ENCODE measurements at places on chromosomes 12 and 14.

DNA sequence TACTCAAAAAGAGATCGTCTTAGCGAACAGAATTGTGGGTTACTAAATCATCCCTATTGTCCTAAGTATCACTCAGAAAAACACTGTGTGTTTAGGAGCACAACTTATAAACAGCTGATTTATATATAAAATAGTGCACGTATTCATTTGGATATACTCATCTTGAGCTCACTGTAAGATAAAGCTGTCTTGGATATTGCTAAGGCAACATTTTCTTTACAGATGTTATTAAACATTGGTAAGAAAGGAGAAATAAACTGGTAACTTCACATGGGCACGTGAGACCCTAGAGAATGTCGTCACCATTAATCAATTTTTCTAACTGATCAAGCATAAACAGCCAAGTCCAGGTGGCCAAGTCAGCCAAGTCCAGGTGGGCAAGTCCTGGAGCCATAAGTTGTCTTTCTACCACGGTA lies 1.7 kb downstream of the PAWR start:
- DNase-seq, result no peak

DNA sequence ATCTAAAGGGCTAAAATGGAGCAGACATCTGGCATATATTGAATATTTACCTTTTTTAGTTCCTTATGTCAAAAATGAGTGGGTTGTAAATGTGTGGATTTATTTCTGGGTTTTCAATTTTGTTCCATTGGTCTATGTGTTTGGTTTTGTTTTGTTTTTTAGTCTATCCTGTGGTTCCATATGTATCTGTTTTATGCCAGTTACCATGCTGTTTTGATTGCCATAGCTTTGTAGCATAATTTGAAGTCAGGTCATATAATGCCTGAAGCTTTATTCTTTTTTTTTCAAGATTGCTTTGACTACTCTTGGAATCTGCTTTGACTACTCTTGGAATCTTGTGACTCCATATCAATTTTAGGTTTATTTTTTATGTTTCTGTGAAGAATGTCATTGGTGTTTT lies 133.2 kb downstream of the MIPOL1 start:
- DNase-seq, result no peak

DNA sequence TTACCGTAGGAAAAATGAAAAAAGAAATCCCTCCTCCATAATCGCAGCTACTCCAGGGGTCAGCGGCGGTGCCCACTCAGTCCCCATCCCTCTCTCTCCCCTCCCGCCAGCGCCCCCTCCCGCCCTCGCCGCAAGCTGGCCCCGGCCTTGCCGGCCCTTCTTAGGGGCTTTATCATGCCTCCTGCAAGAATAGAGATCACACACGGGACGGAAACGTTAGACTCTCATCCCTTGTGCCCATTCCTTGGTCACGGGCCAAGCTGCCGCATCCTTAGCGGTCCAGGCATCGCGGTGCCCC lies 692 bp upstream of the COX14 start:
- no peak for DNase-seq

- DNase-seq, result no peak
These were observed 113.3 kb downstream of the FOXN3 start for GRCh38 chr14:89303456-89304435.

GRCh38 chr12:95164656-95165055 lies 52.6 kb downstream of the FGD6 start:
- DNase-seq, result no peak

GRCh38 chr14:62528296-62528695 lies 517.0 kb downstream of the KCNH5 start:
- DNase-seq, result no peak

- no peak for DNase-seq
These were observed 182.2 kb downstream of the CCDC59 start for GRCh38 chr12:82176026-82176425.

- peak; percentile 62 for DNase-seq
These were observed 139.3 kb upstream of the ARHGAP5 start for GRCh38 chr14:31937730-31938346.

DNA sequence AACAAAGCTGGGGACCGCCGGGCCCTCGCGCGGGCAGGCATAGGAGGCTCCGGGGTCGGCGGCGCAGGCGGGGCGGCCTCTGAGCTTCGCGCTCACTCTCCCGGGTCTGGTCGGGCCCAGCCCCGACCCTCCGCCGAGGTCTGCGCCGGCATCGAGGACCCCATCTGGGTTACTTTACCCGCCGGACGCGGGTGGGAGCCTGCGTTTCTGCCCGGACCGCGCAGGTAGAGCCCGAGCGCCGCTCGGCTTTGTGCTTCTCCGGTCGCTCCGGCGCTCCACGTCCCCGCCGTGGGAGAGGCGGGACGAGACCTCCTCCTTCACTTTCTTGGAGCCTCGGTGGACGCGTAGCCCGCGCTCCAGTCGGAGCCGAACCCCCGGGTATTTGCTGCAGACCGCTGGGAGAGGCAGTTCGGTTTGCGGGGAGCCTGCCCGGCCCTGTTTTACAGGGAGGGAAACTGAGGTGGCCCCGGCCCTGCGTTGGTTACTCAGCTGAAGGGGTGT lies 63.2 kb downstream of the FBXL14 start:
- DNase-seq, result no peak

GRCh38 chr12:108799401-108800243 lies 57.8 kb downstream of the SSH1 start:
- no peak for DNase-seq

DNA sequence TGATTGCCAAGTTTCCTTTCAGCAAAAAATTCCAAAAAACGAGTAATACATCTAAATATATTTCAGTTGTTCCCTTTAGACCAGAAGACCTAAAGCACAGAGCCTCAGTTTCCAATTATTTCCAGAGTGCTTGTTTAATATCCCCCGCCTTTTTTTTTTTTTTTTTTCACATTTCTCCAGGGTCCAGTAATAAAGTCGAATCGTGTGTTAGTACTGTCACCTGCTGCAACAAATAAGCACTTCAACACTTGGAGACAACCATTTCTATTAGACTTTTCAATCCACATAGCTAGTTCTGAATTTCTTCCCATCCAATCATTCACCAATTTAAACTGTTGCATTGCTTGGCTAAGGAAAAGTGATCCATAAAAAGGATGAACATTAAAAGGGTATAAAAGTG lies 13.6 kb downstream of the PDE6H start:
- DNase-seq, result no peak

DNA sequence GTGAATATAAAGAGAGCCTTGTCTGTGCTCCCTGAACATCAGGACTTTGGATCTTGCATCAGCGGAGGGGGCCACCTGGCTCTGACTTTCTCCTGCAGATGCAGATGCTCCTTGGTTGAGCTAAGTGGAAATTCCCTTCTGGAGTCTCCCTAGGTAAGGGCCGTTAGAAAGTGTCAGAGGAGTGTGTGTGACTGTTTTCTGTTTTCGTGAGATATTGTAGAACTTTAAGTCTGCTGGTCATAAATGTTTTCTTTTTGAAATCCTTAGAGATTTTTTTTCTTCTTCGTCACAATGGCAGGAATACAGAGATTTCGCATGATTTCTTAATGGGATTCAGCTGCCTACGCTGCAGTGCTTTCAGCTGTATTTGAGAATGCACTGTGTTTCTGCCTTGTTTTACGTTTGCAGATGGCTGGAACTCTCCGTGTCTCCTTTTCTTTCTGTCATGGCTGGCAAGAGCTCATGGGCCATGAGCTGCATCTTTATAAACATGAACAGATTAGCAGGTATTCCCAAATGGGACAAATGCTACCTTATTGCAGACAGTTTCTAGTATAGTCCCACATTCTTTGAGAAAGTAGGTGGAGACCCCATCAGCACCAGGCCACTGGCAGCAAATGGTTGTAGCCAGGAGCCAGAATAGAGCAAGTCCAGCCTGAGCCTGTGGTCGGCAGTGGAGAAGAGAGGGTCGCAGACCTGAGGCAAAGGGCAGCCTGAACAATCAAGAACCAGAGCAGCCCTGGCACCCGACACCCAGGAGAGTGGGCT lies 76.2 kb upstream of the FRMD6 start:
- DNase-seq, result no peak

- DNase-seq, result no peak
These were observed 17.2 kb upstream of the MARK3 start for GRCh38 chr14:103367995-103368394.

GRCh38 chr12:126362493-126362892 lies 1297.3 kb downstream of the AACS start:
- DNase-seq, result no peak

DNA sequence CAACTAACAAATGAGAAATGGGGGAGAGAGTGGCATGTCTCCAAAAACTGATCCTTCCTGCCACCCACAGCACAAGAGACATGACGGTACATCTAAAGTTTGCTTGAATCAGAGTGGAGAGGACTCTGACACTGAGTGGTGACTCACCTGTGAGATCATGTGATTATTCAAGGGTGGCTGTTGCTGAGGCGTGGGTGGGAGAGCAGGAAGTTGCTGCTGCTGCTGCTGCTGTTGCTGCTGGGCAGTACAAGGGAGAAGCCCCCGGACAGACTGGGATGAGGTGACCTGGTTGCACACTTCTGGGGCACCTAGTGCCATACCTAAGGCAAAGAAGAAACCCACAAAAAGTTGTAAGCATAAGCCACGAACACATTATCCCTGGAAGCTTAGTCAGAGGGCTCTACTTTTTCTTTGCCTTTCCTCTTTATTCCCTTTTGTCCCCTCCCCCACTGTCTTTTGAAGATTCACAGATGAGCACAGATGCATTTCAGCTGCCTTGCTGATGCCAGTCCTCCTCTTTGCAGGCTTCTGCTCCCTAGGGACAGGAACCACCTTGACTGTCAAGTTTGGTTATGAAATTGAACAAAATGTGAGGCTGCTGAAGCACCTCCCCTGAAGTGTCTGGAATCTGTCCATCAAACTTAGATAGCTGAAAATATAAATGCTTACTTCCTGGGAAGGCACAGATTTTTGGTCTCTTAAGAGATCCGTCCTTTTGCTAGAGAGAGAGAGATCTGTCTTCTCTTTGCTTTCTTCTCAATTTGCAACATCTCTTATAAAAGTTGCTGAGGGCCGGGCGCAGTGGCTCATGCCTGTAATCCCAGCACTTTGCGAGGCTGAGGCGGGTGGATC lies 29.4 kb upstream of the STAC3 start:
- peak; percentile 70 for DNase-seq

DNA sequence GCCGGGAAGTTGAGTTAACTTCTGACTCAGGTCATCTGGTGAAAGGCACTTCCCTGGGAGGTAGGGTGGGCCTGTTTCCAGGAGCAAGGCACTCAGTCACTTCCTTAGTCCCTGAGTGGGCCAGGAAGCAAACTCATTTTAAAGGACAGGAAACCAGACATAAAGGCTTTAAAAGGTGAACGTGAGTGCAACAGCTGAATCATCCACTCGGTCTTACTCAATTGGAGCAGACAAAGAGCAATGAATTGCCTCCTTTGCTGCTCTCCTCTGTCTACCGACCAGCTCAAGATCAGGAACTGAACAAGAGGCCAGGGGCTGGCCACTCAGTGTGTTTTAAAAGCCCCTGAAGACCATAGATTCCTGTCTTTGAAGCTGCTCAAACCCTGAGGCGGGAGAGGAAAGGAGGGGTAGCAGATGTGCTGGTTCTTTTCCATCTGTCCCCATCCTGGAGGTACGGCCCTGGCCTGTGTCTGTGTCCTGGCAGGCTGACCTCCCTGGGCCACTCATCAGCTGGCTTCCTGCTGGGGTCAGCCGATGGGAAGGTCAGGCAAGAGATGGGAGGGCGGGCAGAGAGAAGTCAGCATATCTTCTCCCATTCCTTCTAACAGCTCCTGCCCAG lies 148.9 kb downstream of the PPM1H start:
- peak; percentile 4 for DNase-seq

DNA sequence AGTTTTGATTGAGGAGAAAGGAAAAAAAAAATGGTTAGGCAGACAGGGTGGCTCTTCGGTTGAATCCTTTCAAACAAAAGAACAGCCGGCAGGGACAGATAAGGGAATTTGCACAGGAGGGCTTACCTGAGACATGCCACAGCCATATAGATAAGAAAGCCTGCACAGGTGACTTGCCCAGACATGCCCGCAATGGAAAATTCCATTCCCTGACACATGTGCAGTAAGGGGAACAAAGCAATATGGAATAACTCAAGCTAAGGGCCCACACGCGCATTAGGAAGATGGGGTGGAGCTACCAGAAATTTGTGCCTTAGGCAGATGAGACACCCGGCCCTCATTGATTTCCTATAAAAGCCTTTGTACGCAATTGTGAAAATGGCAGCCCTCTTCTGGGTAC lies 86.7 kb downstream of the TMEM260 start:
- no peak for DNase-seq

DNA sequence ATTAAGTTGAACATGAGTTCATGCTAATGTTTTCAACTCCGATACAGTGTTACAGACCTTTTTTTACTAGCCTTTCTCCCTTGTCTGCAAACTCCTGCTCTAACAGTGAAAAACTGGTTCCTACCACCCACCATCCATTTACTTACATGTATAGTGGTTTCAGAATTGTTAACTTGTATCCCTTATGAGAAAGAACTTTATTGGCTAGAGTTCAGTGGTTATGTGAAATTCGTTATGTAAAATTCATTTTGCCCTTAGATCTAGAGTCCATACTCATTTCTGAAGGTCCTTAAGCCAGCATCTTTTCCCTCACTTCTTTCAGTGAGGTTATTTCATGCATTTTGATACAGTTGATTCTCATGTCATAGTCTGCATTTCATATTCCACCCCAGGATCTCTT lies 51.0 kb downstream of the PRKCH start:
- DNase-seq, result no peak

DNA sequence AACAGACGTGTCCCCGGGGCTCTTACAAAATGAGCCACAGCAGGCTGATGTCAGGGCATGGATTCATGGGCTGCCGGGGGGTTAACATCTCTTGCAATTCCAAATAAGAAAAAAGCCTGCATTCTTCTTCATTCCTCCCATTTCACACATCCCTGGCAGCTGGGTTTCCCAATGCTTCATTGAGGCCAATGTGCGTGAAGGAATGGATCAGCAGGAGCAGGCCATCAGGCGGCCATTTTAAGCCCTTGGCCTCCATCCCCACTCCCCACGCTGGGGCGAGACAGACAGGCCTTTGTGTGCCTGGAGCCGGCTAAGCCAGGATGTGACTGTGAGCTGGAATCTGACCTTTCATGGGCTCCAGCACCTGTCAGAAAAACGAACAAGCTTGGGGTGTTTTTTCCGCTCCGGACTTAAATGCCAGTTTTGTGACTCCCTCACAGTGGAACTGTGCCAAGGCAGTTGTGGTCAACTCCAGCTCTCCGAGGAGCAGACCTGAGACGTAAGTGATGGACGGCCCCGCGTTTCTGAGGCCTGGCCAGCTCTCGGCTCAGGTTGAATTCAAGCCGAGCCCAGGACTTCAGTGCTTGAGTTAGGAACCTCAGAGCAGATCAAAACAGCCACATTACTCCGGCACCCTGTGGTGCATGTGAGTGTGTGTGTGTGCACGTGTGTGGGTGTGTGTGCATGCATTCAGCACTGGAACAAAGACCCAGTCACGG lies 133.1 kb downstream of the TMEM30B start:
- no peak for DNase-seq

All from stimulated activated CD4-positive, alpha-beta T cell treated with anti-CD3 and anti-CD28 coated beads, Interleukin-12 subunit alpha, Interleukin-12 subunit beta, amount 100 ng/mL, for 48 hours (primary cell).